ENCODE measurements at places on chromosomes 1 and 21.

GRCh38 chr21:16865632-16866031 lies 647.2 kb upstream of the CXADR start:
- no peak for DNase-seq

- no peak for DNase-seq
Measured at GRCh38 chr1:153432874-153433681, 16.8 kb downstream of the S100A7A start.

GRCh38 chr1:207861442-207862177 lies 49.3 kb downstream of the CD34 start:
- DNase-seq: no peak

DNA sequence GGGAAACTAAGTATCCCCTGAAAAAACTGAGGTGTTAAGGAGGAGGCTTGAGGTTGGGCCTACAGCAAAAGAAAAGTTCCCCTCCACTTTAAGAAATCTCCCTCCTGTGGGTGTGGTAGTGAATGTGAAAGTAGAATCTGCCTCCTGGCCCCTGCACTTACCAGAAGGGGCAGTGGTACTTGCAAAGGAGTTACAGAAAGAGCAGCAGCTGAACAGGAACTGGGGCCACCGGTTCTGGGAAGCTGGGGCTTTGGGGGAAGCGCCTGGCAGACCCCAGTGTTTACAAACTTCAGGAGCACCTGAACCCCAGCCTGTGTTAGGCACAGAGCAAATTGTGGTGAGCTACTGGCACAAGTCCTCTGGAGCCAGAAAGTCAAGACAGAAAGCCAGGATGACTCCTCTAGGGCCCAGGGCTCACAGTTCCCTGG lies 250.2 kb upstream of the FGGY start:
- DNase-seq: no peak

DNA sequence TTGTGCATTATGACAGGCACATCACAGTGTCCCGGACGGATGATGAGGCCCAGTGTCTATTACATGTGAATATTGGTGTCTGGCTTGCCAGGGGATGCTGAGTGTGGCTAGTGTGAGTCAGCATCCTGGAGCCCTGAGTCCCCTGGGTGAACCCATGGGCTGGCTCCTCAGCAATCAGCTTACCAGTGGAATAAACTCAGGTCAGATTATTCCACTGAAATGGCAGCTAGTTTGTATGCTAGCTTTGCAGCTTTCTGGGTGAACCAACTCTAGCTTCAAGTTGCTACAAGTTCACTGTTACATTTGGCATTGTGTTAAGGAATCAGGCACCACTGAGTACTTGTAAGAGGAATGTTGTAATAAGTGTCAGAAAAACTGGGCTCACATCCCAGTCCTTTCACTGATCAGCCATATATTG lies 23.9 kb upstream of the RPTN start:
- no peak for DNase-seq

DNA sequence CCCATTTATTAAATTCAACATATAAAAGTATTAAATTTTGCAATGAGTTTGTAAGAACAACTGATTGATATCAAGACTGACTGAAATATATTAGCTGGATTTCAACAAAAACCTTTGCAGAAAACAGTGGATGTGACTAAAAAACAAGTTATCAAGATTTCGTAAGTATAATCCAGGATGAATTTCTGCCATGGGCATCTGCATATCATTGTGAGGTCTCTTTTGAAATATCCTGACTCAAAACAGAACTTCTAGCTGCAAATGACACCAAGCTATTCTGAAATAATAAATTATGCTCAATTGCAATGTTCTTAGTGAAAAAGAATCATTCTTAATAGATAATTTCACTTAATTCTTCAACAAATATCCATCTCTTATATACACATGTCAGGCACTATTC lies 52.6 kb downstream of the CD34 start:
- DNase-seq: no peak

- no peak for DNase-seq
Measured at GRCh38 chr1:11769274-11769673, 7.3 kb downstream of the C1orf167 start.

DNA sequence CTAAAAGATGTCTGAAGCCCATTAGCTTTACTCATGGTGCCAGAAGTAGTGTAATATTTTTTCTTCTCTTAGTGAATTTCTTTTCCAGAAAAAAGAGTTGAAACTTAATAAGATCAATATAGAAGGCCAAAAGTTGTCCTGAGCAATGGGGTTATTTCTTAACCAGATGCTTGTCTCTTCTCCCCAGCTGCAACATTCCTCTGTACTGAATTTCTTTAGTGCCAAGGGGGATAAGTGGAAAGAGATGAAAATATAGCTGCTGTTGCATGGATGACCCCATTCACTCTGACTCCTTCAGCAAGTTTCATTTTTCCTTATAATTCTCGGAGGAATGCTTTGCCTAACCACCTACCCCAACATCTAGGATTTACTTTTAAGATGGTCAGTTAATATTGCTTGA lies 675.0 kb downstream of the USP25 start:
- DNase-seq: no peak

GRCh38 chr1:60461925-60462595 lies 388.5 kb upstream of the C1orf87 start:
- no peak for DNase-seq

DNA sequence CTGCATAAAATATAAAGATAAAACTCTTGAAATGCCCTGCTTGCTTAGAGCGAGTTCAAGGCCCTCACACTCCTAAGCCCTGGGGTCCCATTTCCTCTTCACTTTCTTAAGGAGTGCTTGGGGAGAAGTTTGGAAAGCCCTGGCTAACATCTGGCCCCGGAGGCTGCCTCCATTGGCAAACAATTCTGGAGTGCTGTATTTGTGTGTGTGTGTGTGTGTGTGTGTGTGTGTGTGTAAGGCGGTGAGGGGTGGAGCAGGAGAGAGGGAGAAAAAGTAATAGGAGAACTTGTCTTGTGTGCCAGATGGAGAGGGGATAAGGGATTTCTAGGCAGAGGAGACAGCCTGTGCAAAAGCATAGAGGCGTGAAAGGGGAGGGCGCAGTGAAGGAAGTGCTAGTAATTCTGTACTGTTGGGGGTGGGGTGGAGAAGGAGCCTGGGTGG lies 578 bp upstream of the TRIM62 start:
- DNase-seq: no peak

DNA sequence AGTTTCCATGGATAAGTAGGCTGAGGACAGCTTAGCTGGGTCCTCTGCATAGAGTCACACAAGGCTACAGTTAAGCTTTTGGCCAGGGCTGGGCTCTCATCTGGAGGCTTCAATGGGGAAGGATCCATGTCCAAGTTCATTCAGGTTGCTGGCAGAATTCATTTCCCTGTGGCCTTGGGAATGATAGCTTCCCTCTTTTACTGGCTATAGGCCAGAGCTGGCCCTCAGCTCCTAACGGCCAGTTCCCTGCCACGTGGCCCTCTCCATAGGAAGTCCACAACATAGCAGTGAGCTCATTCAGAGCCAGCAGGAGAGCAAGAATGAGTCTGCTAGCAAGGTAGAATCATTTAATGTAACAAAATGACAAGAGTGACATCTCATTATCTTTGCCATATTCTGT lies 15.1 kb upstream of the PODN start:
- no peak for DNase-seq

DNA sequence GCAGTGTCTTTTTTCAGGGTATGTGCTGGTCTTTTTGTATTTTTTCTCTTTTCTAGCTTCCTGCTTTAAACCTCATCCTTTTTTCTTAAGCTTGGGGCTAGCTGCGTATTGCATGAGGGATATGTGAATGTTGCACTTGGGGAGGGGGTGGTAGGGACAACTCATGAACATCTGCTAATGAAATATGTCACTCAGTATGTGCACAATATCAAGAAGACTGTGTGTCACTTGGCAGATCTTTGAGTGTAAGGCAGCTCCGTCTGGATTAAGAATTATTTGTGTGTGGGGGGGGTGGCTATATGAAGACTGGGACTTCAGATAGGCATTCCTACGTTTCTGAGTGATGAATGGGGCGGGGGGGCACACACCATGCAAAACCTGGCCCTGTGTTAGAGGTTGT lies 170.4 kb upstream of the CACNA1E start:
- no peak for DNase-seq

DNA sequence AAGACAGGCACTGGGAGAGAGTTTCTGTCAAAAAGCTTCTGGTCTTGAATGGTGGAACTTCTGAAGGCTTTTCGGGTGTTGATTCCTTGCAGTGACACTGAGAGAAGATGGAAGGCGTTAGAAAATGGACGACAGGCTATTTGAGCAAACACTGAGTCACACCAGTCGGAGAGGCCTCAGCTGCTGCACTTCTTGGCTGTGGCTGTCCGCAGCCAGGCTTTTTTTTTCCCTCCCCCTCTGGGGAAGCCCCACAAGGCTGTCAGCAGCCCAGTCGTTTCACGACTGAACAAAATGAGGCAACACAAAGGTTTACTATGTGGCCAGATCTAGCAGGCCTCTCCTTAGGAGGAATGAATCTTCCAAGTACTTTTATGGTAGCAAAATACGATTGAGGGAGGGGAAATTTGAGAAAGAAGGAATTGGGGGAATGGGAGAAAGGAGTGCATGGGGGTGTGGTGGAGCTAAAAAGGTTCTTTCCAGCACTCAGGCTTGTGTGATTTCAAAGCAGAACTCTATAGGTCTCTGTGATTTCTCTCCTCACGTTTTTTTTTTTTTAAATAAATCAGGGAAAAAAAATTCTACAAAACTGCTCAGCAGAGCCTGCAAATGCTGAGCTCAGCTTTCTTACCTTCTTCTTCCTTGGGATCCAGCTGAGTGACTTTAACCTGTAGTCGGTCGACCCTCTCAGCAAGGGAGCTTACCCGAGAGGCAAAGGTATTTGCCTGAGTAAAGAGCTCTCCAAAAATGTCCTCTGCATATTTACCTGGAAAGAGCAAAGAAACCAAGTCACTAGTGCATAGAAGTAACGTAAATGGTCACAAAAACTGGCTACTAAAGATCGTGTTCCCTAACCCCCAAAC lies 26.1 kb downstream of the GPR3 start:
- DNase-seq: no peak

GRCh38 chr1:2640626-2641025 lies 7.8 kb upstream of the MMEL1 start:
- DNase-seq: no peak

- peak; percentile 81 for DNase-seq
Measured at GRCh38 chr21:26967062-26967913, at the start of gene ADAMTS5. Gene ADAMTS5 (minus strand): TSS chr21:26967088. CDS start chr21:26966391, 697 bp downstream.

DNA sequence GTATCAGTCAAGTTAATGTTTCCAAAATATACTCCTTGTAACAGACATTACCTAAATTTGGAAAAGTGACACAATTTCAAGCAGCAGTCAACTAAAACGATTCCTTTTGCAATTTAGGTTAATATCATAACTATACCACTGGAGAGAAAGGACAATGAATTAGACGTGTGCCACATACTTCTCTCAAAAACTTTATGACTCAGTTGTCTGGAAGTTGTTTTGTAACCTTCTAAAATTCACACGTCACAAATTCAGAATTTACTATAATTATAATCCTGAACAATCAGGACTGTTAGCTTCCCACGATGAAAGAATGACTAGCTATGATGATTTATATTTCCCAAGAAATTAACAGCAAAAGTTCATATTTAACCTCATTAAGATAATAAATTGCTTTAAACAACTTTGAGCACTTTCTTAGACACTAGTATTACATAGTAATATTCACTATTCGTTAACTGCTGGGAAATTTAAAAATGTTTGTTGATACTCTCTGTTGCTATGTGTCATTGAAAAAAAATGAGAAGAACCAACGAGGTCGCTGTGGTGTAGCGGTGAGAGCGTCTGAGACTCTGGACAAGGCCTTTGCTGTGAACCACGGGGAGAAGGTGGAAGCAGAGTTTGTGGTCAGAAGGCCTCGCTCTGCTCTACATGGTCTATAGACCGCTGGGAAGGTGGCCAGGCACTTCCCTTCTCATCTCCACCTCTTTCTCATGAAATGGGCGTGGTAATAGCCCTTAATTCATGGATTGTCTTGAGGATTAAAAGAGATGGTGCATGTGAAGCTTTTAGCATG lies 27.9 kb upstream of the BATF3 start:
- DNase-seq: no peak

DNA sequence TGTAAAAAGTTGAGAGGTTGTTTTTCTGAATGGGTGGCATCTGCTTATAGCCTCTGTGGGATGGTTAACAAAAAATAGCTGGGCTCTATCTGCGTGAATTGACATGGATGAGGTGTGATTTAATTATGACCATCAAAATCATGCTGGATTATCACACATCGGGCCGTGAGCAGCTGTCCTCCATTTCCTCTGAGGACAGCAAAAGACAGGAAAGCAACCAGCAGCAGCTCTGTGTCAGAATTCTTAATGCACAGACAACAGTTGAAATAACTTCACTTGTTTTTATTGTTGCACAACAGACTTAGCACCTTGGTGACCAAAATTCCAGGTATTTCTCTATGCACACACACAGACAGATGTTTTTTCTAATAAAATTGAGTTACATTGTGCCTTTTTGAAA lies 54.5 kb upstream of the LAPTM5 start:
- no peak for DNase-seq

GRCh38 chr1:2067981-2068380 lies 17.8 kb downstream of the PRKCZ start:
- no peak for DNase-seq

GRCh38 chr21:17466166-17466565 lies 46.7 kb upstream of the CXADR start:
- no peak for DNase-seq

DNA sequence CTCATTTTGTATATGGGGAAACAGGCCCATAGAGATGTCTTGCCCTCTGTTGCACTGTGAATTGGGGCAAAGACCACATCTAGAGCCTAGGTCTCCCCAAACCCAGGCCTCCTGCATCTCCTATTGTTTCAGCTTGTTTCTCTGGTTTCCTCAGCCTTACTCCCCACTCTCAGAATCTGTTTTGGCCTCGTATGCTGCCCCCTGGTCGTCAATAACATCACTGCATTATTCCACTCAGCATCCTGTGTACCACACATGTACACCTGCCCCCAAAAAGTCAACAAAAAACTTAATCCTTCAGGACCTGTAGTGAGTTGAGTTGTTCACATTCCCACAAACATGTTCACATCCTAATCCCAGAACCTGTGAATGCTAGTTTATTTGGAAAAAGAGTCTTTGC lies 184.8 kb downstream of the BRINP2 start:
- no peak for DNase-seq

DNA sequence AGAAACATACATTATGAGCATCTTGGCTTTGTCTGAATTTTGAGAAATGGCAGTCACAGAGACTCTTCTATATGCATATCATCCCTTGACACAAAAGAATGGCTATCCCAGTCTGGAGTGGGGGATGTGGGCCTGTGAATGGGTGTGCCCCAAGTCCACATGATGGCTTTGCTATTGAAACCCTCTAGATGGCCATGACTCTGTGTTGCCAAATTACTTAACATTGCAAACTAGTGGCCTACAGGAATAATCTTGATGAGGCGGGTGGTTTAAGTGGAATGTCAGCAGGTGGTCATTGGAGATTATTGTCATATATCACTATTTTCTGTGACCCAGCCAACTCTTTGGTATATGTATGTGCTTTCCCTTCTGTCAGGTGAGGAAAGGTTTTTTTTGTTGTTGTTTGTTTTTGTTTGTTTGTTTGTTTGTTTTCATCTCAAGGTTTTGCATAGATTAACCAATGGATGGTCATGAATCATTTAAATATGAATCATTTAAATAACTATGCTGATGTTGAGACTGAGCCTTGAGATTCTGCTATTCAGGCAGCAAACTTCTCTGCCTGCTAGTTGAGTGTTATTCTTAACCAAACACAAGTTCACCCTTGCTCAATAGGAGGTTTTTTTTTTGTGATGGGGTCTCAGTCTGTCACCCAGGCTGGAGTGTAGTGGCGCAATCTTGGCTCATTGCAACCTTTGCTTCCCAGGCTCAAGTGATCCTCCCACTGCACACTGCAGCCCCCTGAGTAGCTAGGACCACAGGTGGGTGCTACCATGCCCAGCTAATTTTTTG lies 103.0 kb downstream of the NOS1AP start:
- DNase-seq: no peak

GRCh38 chr1:6419804-6420453 lies at the start of gene HES2:
Gene HES2 (minus strand): TSS chr1:6419919. CDS start chr1:6419820, 99 bp downstream.
- DNase-seq: no peak
